ENCODE measurements at places on chromosomes 4 and X.

GRCh38 chrX:132367984-132368383, 120.9 kb downstream of the MBNL3 start:
- DNase-seq = no peak

GRCh38 chr4:172188248-172188988, 375.2 kb downstream of the GALNTL6 start:
- no peak for DNase-seq

DNA sequence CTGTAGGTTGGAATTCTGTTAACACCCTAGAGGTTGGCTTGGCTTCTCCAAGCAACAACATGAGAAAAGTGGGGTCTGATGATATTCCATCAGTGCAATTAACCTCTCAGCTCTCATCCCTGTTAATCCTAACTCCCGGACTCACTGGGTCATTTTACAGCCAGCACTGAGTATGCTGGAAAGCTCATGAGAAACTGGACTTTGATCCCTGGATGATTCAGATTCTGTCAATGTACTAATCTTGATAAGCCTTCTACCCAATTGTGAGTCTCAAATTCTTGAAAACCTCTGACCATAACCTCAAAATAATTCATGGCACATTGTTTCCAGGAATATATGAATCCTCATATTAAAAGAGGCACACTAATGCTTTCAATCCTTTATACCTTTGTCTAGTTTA, 244.3 kb upstream of the DCAF8L1 start:
- no peak for DNase-seq

DNA sequence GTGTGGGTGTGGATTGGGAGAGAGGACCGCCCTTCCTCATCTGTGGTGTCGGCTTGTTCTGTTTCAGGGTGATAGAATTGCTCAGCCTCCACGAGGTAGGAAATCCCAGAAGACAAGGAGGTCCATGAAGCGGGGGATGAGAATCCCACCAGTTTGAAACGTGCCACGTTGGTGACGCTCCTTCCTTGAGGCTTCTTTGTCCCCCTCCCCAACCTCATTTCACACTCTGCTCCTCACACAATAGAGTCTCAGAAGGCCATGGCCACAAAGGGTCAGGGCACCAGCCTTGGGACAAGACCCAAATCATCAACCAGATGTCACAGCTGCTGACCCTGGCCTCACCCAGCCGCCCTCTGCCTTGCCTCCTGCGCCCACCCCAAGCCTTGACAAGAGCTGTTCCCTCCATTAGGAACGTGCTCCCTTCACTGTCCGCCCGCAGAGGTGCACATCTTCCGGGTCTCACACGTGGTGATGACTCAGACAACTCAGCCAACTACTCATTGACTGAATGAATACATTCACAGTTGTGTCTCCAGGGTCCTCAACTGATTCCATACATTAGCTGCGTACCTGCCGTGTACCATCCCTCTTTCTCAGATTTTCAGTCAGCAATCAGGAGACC, 18.3 kb downstream of the BLOC1S4 start:
- no peak for DNase-seq

- DNase-seq = no peak
Observed at GRCh38 chr4:2651998-2652397, 104.1 kb downstream of the TNIP2 start.

DNA sequence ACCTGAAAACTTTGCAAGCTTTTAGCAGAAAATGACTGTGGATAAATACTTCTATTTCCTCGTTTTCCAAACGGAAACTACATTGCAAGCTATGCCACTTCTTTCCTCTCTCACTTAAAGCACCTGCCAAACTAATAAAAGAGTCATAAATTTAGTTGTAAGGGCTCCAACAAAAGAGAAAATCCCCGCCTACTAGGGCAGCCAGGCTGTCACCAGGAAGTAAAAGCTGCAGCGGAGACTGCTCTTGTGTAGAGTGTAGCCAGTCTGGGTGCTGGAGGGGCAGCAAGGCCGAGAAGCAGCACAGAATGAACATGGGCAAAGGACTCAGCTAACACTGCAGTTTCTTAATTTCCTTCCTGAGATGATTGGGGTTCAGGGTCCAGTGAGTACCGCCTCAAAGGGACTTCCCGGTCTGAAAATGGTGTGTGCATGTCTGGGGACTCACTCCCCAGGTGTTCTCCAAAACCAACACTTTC, 89.3 kb upstream of the MAML3 start:
- no peak for DNase-seq

DNA sequence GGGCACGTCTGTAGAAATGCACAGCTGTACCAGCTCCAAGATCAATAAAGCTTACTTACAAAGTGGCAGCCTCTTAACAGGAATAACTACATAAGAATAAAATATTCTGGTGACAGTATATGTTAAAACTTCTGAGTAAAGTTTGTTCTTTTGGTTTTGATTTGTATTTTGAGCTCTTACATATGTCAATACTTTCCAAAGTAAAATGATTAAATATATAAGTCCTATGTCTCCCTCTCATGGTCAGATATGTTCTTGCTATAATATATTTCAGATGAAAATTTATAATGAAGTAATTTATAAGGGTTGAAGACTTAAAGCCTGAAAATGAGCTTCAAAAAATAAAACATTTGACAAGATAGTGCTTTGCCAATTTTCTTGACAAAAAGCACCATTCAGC, 254.4 kb downstream of the NPFFR2 start:
- DNase-seq = no peak

- DNase-seq = no peak
Observed at GRCh38 chr4:186999686-187000085, 276.0 kb upstream of the FAT1 start.

DNA sequence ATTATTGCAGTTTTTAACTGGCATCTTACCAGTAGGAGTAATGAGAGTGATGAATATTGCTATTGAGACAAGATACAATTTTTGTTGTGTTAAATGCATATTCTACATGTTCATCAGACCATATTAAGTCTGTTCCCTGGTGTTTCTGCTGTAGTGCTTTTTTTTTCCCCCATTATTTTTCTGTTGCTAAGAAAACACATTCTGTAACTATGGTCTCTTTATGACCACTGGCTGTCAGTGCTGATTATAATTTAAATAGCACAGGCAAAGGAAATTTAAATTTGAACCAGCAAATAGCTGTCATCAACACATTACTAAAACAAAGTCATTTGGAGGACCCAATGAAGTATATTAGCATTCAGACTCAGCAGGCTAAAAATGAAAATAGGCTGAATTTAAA, 98.3 kb upstream of the ANKRD50 start:
- DNase-seq = no peak

DNA sequence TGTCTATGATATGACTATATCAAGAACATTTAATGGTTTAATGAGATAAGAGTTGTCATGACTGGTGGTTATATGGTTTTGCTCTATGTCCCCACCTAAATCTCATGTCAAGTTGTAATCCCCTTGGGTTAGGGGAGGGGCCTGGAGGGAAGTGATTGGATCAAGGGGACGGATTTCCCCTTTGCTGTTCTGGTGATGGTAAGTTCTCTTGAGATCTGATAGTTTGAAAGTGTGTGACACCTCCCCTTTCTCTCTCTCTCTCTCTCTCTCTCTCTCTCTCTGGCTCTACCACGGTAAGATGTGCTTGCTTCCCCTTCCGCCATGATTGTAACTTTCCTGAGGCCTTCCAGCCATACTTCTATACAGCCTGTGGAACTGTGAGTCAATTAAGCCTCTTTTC, 803.4 kb downstream of the TRIML1 start:
- no peak for DNase-seq

DNA sequence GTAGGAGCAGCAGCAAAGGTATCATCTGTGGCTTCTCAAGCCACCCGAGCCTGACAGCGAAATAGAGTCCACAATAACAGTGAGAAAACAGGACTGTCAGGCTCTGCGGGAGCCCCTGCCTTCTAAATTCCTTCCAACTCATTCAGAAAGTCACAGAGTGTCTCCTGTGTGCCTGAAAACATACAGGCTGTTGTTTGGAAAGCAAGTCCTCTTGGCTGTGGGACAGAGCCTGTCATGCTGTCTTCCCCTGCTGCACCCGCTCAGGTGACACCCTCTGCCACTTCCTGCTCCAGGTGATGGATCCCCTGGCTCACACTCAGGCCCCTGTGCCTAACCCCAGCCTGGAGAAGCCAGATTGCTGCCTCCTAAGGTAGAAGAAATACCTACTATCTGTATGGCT, 152.3 kb downstream of the RAB28 start:
- DNase-seq = no peak

GRCh38 chr4:184806229-184806550, 19.6 kb downstream of the ACSL1 start:
- no peak for DNase-seq

GRCh38 chrX:134718966-134719317, 60.7 kb upstream of the PLAC1 start:
- no peak for DNase-seq

- DNase-seq = no peak
Observed at GRCh38 chr4:69858690-69859089, 1.3 kb downstream of the SULT1E1 start.

- DNase-seq = no peak
Observed at GRCh38 chr4:118948545-118949144, 60.0 kb downstream of the SYNPO2 start.

DNA sequence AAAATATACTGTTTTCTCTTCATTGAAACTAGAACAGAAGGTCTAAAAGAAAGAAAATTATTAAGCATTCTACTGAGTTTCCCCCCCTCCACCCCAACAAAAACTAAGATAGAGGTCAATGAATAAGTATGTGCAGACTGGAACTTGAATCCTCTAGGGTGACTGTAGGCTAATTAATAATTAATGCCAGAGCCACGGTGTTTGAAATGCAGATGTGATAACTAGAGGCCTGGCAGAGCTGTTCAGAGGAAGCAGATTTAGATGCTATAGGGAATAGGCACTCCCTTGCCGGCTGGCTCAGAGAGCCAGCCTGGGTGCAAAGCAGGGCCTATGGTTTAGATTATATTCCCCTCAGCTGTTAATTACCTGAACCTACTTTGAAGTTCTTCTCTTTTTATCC, 12.2 kb upstream of the POU3F4 start:
- DNase-seq = no peak

DNA sequence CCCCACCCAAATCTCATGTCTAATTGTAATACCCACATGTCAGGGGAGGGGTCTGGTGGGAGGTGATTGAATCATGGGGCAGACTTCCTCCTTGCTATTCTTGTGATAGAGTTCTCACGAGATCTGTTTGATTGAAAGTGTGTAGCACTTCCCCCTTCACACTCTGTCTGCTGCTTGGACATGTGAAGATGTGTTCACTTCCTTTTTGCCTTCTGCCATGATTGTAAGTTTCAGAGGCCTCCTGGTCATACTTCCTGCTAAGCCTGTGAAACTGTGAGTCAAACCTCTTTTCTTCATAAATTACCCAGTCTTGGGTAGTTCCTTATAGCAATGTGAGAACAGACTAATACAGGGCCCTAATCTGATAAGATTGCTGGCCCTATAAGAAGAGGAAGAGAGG, 1514.8 kb downstream of the RPA4 start:
- no peak for DNase-seq

DNA sequence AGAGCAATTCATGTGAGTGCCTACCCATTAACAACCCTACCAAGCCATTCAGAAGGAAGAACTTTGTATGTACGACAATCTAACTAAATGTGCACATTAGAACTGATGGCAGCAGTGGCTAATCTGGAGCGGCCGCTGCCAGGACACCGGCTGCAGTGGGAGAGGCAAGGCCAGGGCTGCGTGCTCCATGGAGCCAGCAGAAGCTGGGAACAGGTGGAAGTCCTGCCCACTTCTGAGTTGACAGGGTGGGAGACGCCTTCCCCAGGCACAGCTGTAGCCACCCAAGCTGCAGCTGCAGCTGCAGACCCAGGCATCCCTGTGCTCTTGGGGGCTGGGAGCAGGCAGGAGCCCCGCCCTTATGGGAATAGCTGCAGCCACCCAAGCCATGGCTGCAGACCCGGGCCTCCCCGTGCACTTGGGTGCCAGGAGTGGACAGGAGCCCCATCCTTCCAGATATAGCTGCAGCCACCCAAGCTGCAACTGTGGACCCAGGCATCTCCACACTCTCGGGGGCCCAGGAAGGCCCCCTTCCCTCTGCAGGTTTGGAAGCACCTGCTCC, 79.1 kb upstream of the DDX60 start:
- no peak for DNase-seq

DNA sequence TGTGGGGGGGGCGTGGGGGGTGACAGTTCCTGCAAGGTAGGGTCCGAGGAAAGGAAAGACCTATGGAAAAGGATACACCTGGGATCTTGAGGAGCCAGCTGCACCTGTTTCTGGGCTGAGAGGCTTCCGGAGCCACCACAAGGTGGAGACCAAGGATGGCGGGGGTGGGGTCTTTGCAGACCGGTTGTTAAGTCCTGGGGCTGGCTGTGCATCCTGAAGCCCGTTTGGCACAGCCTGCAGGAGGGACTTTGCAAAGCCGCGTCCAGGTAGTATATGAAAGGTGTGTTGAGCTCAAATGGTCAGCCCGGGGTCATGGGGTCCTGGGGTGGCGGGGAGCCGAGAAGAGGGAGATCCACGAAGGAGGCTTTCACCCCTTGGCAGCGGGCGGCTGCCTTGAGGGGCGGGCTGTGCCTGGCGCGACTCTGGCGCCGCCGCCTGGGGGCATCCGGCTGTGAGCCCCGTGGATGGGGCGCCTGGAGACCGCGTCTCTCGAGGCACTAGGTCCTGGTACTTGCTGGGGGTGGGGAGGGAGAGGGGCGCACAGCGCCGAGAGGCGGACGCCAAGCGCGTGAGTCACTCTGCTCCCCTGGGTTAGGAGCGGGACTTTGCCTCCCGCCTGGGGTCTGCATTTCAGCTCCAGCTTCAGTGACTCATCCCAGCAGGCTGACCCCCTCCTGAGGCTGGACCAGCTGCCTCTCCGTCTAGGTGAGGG, 58.2 kb upstream of the DYNLT3 start:
- no peak for DNase-seq

DNA sequence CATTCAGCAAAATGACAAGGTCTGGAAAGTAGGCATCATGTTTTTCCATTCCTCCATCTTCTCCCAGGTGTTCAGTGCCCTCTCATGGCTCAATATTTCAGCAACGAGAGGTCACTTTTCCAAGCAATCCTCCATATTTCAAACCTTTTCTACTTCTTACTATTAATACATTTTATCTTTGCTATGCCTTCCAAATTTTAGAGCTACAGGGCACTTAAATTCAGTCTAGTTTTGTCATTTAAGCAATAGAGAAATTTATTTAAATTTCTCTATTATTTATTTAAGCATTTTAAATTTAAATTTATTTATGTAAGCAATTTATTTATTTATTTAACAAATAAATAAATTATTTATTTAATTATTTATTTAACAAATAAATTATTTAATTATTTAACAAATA, 305.1 kb upstream of the ANXA10 start:
- DNase-seq = no peak

- no peak for DNase-seq
Observed at GRCh38 chr4:179626687-179627086, 2184.4 kb upstream of the AGA start.

DNA sequence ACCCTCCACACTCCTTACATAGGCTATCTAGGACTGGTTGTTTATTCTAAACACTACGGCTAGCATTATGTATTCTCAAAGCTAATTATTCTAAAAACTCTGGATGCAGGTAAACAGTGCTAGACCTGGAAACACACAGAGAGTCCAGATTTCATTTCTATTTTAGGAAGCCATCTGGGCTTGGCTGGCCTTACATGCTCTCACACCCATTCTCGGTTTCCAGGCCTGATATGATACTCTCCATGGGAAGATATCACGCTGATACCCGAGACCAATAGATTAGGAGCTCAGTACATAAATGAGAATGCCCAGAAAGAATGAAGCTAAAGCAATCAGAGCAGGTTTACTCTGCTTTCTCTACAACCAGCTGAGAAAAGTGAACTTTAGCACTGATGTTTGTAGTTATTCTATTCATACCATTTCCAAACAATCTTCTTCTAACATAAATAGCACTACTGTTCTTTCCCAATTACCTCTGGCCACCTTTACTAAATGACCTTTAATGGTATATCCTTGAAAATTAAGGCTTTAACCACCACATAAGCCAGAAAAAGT, 973.3 kb downstream of the PCDH18 start:
- no peak for DNase-seq
